IMR-90 (cell line): ENCODE measurements at places on chromosomes 2 and 18. TPM values are rescaled to one million over a fixed set of nuclear protein-coding genes. Genes with fewer than 3 reads are reported as not detected.

- H3K27me3 ChIP-seq = no peaks in the 10 kb centered on the region
- H3K36me3 ChIP-seq = no peaks in the 10 kb centered on the region
- H3K4me1 ChIP-seq = 0 out of 2 replicates have a peak, but pooled peaks cover 2% of the 10 kb centered on the region
- DNase-seq = no peak
These were observed 39.0 kb downstream of the OXER1 start for GRCh38 chr2:42724886-42725285.

Gene LRRTM4
- not detected in 2 replicates for total RNA-seq

DNA sequence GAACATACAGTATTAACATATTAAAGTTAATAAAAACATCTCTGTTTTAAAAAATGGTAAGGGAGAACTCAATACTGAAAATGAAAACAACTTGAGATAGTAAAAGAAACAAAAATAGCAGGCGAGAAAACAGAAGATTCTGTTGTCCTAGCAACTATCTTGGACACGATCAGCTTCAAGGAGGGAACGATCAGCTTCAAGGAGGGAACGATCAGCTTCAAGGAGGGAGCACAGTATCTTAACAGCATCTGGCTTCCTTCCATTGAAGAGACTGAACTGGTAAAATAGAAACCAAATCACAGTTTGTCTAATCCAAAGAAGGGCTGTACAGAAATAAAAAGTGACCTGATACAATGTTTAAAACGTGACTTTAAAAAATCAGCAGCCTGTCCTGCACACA lies 51.8 kb downstream of the NDUFA10 start:
- H3K27ac ChIP-seq = no peak overlapping the region
- no peak for DNase-seq
- no peak overlapping the region for H3K4me3 ChIP-seq
- no peaks in the 10 kb centered on the region for H3K27me3 ChIP-seq

DNA sequence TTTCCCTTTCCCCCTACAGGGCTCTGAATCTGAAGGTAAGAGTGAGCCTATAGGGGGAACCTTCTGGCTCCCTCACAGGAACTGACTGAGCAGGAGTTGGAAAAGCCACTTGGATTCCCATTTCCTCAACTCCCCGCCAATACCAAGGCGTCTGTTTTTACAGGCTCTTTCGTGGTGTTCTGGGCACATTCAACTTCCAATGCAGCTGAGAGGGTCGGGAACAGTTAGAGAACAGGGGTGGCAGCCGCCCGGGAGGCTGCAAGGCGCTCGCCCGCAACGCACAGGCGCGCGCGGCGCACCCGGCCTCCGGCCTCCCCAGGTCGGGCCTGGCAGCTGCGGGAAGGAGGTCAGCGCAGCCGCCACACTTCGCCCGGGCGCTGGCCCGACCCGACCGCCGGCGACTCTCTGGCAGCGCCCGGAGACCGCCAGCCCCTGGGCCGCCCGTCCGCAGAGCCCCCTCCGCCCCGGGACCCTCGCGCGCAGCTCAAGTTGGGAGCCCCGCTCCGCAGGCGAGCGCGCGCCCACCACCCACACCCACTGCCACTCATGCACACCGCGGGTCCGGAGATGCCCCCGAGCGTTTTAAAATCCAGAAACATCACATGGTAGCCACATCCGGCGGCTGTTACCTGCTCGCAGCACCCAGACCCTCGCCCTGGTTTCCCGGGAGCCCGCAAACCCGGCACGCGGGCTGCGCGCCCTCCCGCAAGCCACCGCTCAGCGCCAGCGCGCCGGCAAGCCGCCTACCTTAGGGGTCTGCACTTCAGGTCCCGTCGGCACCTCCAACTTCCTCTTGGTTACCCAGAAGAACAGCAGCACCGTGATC lies 816 bp downstream of the GALNT14 start:
- H3K4me3 ChIP-seq = peak overlapping the region; percentile 12; the same call in 1 of the 2 replicates
- peaks cover 66% of the 10 kb centered on the region for H3K27me3 ChIP-seq
- no peak for DNase-seq
- no peak overlapping the region for H3K27ac ChIP-seq
- H3K4me1 ChIP-seq = no peaks in the 10 kb centered on the region

DNA sequence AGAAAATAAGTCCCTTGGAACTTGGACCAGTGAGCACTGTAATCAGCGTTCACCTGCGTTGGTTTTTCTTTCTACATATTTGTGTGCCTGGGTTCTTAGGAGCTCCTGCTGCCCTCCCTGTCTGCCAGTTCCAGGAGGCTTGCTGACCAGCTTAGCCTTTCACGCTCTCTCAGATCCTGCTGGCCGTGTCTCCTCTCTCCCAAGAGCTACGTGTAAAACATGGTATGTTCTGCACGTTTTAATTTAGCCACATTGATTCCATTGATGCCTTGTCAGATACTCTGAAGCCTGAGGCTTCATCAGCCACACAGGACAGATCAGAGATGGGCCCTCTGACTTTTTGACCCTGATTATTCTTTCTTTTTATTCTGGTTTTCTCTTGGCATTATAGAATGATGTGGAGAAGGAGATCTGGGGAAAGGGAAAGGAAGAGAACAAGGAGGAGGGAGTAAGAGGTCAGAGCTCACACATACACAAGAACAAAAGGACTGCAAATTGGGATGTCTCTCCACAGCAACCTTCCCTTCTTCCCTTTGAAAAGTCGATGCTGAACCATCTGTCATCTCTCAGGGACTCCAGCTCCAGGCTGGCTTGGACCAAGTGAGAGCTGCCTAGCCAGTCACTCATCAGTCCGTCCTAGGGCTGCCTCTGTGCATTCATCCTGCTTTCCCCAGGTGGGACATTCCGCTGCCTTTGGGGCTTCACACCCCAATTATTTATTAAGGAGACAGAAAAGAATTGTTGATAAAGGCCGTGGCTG lies 152.8 kb downstream of the PIK3C3 start:
- no peak for DNase-seq
